Heart right ventricle (tissue), 16 donors: ENCODE measurements at places on chromosomes 16 and 17. TPM values are rescaled to one million over a fixed set of nuclear protein-coding genes. Genes with fewer than 3 reads are reported as not detected.

DNA sequence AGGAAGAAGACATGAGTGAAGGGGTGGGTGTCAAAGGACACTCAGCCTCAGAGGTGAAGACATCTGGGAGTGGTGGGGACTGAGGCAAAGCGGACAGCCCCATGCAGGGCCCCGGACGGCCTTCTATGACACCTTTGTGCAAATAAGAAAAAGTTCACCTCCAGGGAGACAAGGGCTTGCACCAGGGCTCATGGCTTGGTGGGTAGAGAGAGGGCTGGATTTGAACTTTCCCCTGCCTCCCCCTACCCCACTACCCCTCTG lies 30.5 kb downstream of the LRRC75A start:
- DNase-seq = no peak

The CIBAR2 gene
- polyA plus RNA-seq = not detected

DNA sequence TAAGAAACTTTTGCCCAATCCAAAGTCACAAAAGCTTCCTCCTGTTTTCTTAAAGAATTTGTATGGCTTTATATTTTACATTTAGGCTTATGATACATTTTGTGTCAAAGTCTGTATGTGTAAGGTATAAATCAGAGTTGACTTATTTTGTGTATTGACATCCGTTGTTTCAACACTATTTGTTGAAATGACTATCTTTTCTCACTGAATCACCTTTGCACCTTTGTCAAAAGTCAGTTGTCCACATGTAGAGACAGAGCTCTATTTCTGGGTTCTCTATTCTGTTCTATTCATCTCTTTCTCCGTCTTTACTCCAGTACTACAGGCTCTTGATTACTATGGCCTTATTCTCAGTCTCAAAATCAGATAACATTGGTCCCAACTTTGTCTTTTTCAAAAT lies 73.2 kb downstream of the C16orf78 start:
- no peak for DNase-seq

The PMFBP1 gene
- polyA plus RNA-seq = 0.39 TPM

DNA sequence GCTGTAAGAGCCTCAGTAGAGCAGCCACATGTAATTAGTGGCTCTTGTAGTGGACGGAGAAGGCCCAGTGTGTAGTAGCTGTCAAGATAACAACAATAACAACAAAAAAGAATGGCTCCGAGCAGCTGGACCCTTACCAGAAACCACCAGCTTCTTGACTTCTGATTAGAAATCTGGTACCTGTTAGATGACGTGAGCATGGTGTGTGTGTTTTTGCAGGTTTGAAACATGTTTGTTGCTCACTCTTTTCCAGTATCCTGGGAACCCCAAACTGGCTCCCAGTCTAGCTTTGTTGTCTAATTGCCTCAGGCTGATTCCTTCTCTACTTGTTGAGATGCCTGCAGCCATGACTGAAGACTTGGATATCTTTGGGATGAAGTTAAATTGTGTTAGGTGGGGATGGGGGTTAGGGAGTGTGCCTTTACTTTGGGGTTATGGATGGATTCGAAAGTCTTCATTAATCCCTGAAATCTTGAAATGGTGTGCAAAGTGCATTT lies 21.0 kb downstream of the IGF2BP1 start:
- no peak for DNase-seq

- DNase-seq = no peak
These were observed 41.3 kb upstream of the ZCCHC14 start for GRCh38 chr16:87534030-87534653.

DNA sequence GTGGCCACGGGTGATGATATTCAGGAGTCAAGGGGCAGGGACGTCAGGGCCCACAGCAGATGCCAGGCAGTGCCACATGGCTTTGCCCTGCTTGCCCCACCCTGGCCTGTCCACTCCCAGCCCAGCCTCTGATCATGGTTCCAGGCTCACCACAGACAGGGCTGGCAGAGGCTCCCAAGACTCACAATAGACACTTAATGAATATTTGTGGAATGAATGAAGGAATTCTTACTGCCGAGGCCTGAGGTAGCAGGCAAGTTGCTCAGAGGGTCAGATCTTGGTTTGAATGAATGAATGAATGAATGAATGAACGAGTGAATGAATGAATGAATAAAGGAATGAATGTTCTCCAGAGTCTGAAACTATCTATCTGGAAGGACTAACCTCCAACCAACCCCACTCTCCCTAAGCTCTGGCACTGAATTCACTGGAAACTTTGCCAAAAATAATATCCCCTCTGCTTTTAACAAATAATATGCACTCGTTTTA lies 60.9 kb downstream of the RAI1 start:
- no peak for DNase-seq

DNA sequence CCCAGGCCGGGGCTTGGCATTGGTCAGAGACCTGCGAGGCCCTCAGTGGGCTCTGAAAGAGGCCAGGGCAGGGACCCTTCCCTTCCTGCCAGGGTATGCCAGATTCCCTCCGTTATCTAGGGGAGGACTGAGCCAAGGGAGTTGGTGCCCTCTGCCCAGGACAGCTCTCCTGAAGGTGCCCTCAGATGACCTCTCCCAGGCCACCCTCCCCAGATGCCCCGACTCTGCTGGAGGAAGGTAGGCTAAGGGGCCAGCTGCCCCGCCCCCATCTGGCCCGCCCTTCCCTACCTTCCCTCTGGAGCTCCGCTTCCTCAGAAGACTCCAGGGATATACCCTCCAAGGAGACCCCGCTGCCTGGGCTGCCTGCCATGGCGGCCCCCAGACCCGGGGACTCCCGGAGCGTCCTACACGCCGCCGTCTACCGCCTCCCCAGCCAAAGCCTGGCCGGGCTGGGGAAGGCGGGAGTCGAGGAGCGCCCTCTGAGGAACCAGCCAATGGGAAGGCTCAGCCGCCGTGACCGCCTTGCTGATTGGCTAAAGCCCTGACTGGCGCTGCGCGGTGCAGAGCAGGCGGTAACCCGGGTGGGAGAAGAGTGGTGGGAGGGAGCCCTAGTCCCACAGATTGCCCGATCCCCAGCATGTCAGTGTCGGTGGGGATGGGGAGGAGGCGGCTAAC lies 7.0 kb downstream of the MPP2 start:
- DNase-seq = peak; percentile 91

- DNase-seq = no peak
These were observed 111.1 kb downstream of the OR1D5 start for GRCh38 chr17:2952174-2952845.

DNA sequence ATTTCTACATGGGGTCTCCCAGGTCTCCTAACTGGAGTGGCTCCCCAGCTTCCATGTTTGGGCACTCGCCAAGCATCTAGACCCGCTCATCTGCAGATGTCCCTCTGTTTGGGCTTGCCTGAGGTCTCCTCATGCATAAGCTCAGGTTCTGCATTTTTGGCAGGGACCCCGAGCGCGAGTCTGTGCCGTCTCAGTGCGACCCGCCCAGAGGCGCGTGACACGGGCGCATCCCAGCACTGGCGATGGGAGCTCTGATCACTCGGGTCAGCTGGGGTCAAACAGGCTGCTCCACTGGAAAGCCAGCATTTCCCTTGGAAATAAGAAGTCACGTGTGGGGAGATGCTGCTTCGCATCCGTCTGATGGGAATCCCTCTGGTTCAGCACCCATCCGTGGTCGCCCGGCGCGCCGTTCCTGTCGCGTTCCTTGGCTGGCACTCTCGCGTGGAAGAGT lies 56.9 kb upstream of the FASN start:
- no peak for DNase-seq

GRCh38 chr16:85400305-85401205 lies 212.6 kb upstream of the GSE1 start:
- DNase-seq = no peak

DNA sequence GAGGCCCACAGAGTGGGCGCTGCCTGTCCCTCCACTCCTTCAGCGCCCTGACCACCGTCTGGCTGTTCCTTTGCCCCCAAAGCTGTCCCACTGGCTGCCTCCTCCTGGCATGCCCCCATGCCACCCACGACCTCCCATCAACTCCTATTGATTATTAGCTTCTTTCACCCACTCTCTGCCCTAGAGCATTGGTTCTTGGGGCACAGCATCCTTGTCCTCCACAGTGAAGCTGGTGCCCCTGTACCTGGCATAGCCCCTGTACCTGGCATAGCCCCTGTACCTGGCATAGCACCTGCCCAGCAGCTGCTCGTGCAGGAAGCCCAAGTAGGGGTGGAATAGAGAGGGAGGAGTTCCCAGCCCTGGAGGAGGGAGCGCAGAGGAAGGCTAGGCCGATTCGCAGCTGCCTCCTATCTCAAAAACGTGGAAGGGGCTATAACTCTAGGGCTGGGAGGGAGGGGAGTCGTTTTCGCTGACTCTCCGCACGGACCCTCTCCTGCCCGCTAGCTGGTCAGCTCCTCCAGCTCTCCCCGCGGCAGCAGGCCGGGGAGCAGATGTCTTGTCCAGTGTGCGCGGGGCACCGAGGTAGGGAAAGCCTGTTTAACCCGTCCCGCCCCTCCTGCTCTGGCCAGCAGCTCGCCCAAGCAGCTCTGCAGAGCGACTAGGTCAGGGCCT lies 5.7 kb upstream of the ACTG1 start:
- DNase-seq = no peak

DNA sequence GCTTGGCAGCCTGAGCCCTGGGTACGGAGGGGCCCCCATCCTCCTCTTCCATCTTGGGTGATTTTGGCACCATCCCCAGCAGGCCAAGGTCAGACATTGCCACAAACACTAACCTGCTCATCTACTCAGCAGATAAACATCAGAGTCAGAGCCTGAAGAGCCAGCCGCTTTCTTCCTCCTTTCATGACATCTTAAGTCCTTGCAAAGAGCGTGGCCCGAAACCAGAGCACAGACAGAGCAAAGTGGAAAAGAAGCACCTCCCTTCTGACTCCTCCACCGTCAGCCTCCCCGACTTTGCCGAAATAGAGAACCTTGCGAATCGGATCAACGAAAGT lies 60.4 kb upstream of the RPH3AL start:
- DNase-seq = no peak

The ACE gene
- 10.1 TPM for polyA plus RNA-seq

The MYH2 gene
- not detected for polyA plus RNA-seq

- DNase-seq = peak; percentile 29
These were observed 29.3 kb downstream of the TLE7 start for GRCh38 chr16:71412270-71413160.

The KRTAP4-1 gene
- not detected for polyA plus RNA-seq

The SLC47A1 gene
- 6.3 TPM for polyA plus RNA-seq

- DNase-seq = no peak
These were observed 593 bp downstream of the CDIPT start for GRCh38 chr16:29862383-29862883.

- no peak for DNase-seq
These were observed 76.6 kb downstream of the PLCG2 start for GRCh38 chr16:81855552-81856153.

GRCh38 chr16:66441586-66442375 lies 14.7 kb downstream of the BEAN1 start:
- no peak for DNase-seq

The CCL7 gene
- polyA plus RNA-seq = 0.29 TPM
